Fibroblast of the conjunctiva (primary cell): ENCODE measurements at places on chromosomes 7 and 10.

DNA sequence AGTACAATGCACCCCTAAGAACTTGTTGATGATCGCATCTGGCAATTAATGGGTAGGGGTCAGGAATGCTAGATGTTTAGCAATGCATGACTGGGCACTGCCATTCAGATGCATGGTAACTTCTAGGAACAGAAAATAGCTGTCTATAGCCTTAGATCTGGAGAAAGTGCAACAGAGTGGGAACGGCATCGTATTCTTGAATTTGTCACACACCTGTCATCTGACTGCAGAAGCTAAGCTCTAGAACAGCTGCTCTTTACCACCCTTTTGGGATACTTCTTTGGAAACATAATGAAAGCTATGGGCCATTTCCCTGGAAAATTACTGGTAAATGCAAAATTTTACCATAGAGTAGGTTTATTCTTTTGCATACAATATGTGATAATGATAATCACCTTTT lies 118.1 kb downstream of the SLC25A13 start:
- no peak for DNase-seq

- no peak for DNase-seq
Measured at GRCh38 chr7:155881471-155882350, 69.4 kb upstream of the SHH start.

DNA sequence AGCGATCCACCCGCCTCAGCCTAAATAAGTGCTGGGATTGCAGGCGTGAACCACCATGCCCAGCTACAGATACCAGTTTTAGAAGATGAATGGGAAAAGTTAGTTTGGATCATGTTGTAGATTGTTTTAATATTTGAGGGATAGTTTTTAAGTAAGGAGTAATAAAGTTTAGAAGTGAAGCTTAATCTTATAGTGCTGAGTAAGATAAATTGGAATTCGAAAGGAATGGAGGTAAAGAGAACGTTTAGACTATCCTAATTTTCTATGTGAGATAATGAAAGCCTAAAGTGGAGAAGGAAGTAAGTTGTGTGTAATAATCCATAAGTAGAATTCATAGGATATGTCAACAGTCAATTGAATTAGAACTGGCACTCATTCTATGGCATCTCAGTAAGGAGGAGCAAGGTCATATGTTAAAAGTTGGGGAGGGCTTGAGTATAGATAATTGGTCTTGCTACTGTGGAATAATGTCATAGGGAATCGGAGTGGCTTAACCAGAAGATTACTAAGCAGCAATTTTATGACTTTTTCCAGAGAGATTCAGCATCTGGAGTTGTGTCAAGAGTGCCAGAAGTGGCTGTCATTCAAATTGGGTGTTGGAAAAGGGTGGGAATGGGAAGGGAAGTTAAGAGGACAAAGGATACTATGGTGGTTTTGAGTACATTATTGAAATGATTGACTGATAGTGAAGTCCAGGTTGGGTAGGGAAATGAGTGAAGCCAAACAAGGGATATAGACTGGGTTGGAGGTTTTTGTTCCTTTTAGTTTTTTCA lies 12.1 kb downstream of the TAX1BP1 start:
- no peak for DNase-seq

GRCh38 chr10:110040108-110040507 lies 32.3 kb downstream of the ADD3 start:
- no peak for DNase-seq

DNA sequence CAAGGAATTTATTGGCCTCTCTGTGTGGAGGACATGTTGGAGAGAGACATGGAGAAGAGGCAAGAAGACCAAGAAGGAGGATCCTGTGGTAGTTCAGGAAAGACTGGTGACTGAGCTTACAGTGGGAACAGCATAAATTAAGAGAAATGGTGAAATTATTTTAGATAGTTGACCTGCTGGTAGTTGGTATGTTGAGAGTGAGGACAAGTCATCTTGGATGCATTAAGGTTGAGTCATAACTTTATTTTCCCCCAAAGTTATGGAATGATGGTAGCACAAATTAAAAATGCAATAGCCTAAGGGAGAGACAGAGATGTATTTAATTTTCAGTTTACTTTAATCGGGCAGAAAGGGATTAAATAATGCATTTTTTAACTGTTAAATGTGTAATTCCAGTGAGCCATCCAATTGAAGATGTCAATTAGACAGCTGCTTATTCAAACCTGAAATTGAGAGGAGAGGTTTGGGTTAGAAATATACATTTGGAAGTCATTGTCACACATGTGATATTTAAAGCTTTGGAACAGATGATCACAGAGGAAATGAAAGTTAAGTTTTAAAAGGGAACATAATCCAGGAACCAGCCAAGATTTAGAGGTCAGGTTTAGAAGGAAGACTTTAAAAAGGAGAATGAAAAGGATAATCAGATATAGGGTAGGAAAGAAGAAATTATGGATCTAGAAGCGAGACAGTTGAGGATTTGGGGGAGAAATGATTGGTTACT lies 80.6 kb downstream of the DGKB start:
- DNase-seq, result no peak

DNA sequence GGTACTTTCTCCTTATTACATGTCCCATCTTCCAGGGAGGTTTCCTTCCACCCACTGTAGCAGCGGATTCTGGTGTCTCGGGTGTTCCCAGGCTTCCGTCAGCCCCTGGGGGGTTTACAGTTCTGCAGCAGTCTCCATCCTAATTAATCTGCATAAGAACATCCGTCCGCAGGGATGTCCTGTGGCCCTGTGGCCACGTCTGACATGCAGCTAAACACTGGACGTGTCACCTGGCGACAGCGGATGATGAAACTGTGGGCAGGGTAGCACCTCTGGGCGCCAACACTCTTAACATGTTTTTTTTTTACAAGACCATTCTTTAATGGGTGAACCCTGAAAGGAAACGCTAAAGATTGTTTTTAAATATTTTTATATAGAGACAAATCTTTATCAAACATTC lies 58.2 kb downstream of the DIP2C start:
- no peak for DNase-seq

GRCh38 chr10:110686949-110687348 lies 42.8 kb downstream of the RBM20 start:
- no peak for DNase-seq

GRCh38 chr7:2317556-2318293 lies 3.5 kb upstream of the SNX8 start:
- DNase-seq, result no peak

GRCh38 chr7:98753989-98754479 lies 115.8 kb downstream of the TMEM130 start:
- no peak for DNase-seq

GRCh38 chr10:12201543-12201942 lies 5.6 kb downstream of the CDC123 start:
- no peak for DNase-seq

GRCh38 chr7:32639122-32639521 lies 143.8 kb downstream of the AVL9 start:
- DNase-seq, result no peak

DNA sequence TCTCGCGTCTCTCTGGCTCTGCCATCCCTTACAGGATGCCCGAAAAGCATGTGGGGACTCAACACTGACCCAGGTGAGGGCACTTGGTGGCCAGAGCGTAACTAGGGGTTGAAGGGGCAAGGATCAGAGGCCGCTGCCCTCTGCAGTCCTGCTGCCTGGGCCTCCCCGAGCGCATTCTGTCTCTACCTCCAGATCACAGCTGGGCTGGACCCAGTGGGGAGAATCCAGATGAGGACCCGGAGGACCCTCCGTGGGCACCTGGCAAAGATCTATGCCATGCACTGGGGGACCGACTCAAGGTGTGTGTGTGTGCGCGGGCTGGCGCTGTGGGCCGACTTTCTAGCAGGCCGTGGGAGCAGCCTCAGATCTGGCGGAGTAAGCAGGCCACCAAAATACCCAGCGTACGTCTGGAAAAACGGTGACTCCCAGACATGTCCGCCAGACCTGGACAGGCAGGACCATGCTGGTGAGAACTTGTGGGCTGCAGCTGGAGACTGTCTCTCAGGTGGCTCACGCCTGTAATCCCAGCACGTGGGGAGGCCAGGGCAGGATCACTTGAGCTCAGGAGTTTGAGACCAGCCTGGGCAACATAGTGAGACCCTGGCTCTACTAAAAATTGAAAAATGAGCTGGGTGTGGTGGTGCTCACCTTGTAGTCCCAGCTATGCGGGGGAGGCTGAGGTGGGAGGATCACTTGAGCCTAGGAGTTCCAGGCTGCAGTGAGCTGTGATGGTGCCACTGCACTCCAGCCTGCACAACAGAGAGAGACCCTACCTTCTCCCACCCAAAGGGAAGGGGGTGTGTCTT lies 3.2 kb downstream of the GNB2 start:
- no peak for DNase-seq

- DNase-seq, result peak; percentile 94
Measured at GRCh38 chr7:135977007-135977741, at the start of gene MTPN. MTPN (minus strand) TSS chr7:135977359; CDS start chr7:135977100, 259 bp downstream.

DNA sequence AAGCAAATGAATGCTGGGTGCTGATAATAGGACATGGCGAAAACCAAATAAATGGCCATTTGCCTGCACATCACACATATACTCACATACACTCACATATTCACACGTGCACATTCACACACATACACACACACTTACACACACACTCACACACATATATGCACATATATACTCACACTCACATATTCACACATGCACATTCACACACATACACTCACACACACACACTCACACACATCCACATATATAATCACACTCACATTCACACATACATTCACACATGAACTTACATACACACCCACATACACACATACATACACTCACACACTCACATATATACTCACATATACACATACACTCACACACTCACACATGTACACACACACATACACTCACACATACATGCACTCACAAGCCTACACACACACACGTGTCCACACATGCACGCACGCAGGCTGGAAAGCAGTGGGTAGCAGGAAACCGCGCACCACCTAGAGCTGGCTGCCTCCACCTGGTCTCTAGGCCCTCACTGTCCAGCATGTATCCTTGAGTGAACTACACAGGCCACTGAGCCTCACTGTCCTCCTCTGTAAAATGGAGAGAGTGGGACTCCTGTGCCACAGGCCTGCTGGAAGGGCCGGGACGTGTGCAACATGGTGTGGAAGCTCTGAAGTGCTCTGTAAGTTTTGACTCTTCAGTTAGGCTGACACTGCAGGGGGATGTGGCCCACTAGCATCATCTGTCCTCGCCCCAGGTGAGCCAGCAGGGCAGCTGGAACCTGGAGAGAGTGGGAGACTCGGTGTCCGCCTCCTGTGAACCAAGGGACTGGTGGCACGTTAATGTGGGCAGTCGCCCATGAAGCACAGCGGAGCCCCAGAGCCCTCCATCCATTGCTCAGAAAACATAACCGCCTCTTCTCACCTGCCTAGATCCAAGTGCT lies 14.9 kb downstream of the TMEM72 start:
- DNase-seq, result no peak

GRCh38 chr10:99285881-99286280 lies 43.3 kb upstream of the CNNM1 start:
- DNase-seq, result no peak

GRCh38 chr10:131398166-131398565 lies 86.6 kb upstream of the TCERG1L start:
- DNase-seq, result no peak

- no peak for DNase-seq
Measured at GRCh38 chr10:12499076-12499986, 150.0 kb downstream of the CAMK1D start.

- no peak for DNase-seq
Measured at GRCh38 chr7:41915871-41916270, 213.0 kb upstream of the INHBA start.

GRCh38 chr10:1425879-1426278 lies 311.4 kb downstream of the ADARB2 start:
- no peak for DNase-seq

GRCh38 chr7:18960725-18961124 lies 156.7 kb downstream of the TWIST1 start:
- DNase-seq, result peak; percentile 54

DNA sequence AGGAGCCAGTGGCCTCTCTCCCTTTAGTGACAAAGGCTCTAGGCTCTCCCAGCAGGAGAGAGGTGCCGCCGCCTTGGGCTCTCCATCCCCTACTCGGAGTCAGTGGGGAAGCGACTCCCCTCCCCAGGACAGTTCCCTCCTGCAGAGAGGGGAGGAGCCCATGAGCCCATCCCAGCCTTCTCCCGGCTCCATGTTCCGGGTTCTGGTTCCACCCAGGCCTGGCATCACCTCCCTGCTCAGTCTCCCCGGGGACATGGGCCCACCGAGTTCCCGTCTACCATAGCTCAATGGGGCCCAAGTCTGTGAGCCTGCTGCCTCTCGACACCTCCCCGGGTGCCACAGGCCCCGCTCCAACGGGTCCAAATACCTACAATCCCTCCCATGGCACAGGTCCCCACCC lies 66.5 kb upstream of the DNAAF5 start:
- no peak for DNase-seq

GRCh38 chr7:107017965-107018719 lies 26.4 kb upstream of the PRKAR2B start:
- DNase-seq, result no peak

GRCh38 chr7:146185844-146186243 lies 69.2 kb downstream of the CNTNAP2 start:
- no peak for DNase-seq
